CD4-positive, alpha-beta memory T cell (primary cell): ENCODE measurements at places on chromosomes 2 and 18. TPM values are rescaled to one million over a fixed set of nuclear protein-coding genes. Genes with fewer than 3 reads are reported as not detected.

DNA sequence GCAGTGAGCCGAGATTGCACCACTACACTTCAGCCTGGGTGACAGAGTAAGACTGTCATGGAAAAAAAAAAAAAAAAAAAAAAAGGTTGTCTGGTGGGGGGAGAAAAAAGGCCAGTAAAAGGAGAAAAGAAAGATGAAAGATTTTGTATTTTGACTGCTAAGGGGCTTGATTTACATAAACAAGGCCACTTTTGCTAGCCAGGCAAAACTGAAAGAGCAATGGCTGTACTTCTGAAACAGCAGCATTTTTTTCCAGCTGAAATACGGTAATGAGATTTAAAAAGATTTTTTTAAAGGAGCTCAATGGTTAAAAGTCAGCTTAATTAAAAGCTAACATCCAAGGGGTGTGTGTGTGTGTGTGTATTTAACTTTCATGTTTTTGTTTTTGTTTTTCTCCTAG is 11.3 kb upstream of the OXER1 start:
- DNase-seq = no peak
- H3K4me3 ChIP-seq = no peak overlapping the region
- H3K27me3 ChIP-seq = no peaks in the 10 kb centered on the region
- no peak overlapping the region for H3K27ac ChIP-seq
- H3K36me3 ChIP-seq = no peaks in the 10 kb centered on the region

DNA sequence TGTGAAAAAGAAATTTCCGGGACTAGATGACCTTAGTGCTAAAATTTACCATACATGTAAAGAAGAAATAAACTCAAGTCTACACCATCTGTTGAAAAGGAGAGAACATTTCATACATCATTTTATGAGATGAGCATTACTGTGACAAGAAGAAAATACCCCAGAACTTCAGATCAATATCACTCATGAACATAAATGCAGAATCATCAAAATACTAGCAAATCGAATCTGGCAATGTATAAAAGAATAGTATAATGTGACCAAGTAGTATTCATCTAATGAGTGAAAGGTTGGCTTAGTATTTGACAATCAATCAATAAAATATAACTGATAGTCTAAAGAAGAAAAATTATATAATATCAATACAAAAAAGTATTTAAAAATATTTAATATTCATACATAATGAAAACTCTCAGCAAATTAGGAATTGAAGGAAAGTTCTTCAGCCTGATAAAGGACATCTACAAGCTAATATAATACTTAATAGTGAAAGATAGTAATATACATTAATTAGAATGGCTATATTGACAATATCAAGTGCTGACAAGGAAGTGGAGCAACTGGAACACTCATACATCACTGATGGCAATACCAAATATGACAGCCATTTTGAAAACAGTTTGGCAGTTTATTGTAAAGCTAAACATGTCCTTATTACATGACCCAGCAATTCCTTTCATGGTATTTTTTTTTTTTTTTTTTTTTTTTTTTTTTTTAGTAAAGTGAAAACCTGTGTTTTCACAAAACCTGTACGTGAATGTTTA is 231.4 kb upstream of the ZEB2 start:
- no peak overlapping the region for H3K4me3 ChIP-seq
- H3K27ac ChIP-seq = no peak overlapping the region
- no peak for DNase-seq
- no peaks in the 10 kb centered on the region for H3K27me3 ChIP-seq

EVA1A gene
- total RNA-seq = not detected

PRADC1 gene
- 7.4 TPM for total RNA-seq
